GM12865 (cell line): ENCODE measurements at places on chromosomes 5 and 9.

- DNase-seq = no peak
Observed at GRCh38 chr5:74412066-74412465, 228.5 kb downstream of the ENC1 start.

DNA sequence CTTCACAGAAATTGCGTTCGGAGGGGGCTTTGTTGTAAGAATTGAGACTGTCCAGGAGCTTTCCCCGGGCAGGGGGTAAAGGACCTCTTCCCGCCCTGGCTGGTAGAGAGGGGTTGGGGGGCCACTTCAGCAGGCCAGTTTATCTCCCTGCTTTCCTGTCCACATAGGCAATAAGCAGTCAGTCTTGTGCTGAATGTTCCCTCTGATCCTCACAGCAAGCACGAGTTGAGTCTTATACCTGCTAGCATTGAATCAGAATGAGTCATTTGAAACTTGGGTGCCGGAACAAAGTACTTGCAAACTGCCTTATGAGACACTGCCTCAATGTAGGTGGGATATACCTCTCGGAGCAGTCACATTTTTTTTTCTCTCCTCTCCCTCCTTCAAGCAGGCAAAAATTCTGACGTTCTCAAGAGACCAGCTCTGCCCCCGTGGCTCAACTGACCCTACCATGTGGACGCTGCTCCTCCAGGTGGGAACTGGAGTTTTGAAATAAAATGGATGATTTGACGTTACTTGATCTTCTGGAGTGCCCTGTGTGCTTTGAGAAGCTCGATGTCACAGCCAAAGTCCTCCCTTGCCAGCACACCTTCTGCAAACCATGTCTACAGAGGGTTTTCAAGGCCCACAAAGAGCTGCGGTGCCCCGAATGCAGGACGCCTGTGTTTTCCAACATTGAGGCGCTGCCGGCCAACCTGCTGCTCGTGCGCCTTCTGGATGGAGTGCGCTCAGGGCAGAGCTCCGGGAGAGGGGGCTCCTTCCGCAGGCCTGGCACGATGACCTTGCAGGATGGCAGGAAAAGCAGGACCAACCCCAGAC lies 1.3 kb downstream of the SH3RF2 start:
- DNase-seq = peak; percentile 22

GRCh38 chr5:84568171-84568570 lies 183.5 kb upstream of the EDIL3 start:
- no peak for DNase-seq

- no peak for DNase-seq
Observed at GRCh38 chr9:95264954-95265615, 52.4 kb downstream of the FANCC start.

- no peak for DNase-seq
Observed at GRCh38 chr9:93994132-93994531, 39.0 kb upstream of the BARX1 start.

- peak; percentile 87 for DNase-seq
Observed at GRCh38 chr5:17217493-17218352, at the start of gene BASP1. BASP1 (plus strand) TSS chr5:17217631; CDS start chr5:17275217, 57,586 bp downstream.

DNA sequence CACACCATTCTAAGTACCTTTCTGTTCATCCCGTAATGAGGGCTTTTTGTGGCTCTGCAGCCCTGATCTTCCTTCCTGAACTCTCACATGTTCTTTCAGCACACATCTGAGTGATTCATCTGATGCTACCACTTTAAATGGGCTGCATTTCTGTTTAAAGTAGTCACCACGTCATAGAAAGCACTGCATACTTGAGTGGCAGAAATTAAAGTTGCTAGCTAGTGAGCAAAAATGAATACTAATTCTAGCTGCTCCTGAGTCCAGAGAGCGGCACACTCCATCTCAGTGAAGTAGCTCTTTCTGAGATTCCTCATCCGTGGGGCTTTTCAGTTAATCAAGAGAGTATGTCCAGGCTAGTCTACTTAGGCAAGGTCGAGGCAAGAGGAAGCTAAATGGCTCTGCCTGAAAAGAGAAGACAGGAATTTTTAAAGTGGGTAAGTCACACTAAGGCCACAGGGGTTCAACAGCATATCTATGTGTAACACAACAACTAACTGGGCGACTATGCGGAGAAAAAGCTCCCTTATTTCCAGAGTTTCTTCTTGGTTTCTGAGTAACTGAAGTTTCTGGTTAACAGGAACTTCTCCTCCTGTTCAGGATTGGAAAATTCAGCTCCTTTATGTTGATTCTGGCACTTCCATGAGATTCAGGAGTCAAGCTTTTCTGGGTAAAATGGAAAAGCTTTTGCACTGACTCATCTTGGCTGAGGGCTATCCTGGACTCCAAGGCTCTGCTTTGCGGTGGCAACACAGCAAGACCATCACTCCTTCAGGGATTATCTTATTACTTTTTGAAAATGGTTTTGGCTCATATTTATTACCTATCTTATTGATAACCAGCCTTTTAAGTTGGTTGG lies 109.5 kb downstream of the TAF11L14 start:
- no peak for DNase-seq

DNA sequence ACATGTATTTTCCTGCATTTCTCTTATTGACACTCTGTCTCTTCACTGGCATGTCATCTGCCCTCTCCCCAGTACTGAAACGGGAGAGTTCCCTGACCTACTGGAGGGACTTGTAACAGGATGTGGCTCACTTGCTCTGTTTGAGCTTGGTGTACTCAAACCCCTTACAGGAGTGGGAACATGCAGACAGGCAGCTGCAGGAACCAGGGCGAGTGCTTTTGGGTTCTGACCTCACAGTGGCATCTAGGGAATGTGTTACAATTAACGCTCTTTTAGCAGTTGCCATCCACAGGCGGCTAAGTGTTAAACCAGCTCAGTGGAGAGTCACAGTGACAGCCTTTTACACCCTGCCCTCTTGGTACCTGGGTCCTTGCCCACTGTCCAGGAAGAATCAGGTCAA lies 300.3 kb upstream of the GRAMD2B start:
- no peak for DNase-seq

DNA sequence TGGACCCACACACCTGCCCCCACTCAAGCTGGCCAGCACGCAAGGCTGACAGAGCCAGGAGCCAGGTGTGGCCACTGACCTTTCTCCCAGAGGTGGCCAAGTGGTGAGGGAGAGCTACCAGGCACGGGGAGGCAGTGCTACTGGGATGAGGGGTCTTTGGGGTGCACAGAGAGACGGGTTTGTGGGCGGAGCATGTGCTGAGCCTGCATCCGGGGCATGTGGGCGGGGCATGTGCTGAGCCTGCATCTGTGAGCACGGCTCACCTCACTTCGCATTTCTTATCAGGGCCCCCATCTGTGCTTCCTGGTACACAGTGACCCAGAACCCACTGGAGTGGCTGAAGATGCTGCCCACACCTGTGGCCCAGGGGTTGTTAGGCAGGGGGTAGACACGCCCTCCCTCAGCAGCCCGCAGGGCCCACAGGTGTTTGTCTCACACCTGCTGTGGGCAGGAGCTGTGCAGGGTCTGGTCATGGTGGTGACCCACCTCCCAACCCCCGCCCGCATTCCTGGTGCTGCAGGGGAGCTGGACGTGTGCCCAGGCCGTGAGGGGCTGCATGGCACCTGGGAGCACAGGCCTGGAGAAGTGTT lies 21.5 kb downstream of the CCDC187 start:
- no peak for DNase-seq

- DNase-seq = no peak
Observed at GRCh38 chr5:93909356-93909755, 168.0 kb upstream of the POU5F2 start.

DNA sequence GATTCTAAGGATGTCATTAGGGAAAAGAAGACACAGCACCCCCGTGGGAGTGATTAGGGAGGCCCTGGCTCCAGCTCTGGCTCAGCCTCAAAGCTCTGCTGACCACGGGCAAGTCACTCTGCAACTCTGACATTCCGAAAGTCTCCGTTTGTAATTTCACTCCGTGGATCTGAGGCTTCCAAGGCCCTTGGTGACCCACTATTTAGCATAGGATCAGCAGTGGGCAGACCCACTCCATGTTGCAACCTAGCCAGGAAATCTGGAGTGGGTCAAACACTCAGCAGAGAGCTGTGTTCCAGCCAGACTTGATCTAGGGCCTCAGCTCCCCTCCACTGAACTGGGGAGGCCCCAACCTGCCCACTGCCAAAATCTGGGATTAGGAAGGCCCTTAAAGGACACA lies 11.8 kb downstream of the PHF19 start:
- DNase-seq = no peak

DNA sequence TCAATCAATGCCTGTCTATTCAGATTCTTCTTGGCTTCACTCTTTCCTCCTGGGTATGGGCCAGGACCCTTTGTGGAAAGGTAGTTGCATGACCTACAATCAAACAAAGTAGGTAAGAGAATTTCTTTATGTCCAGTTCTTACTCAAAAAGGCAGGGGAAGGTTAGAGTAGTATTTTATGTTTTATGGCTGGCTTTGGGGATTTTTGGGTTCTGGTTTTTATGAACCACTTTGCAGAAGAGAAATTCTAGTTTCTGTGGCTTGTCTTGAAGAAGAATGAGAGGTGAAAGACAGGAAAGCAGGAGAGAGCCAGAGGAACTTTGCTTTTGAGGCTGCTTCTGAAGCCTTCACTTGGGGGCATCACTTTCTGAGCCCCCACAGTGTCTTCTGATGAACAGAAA lies 14.7 kb upstream of the CRHBP start:
- DNase-seq = peak; percentile 48

- DNase-seq = no peak
Observed at GRCh38 chr5:175516933-175517823, 38.8 kb downstream of the SFXN1 start.

DNA sequence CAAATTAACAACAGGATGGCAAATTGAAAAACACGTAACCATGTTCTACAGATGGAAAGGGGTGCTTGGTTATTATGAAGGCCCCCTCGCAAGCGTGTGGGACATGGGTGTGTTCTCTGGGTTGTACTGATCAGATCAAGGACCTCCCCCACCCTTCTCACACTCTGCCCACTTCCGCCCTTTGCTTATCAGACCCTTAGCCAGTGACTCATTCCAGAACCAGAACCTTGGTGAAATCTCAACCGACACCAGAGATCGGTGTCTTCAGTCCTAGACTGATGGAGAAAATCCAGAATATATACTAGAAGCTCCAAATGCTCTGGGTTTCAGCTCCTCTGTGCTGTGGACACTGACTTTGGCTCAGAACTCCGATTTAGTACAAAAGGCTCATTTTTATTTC lies 64.9 kb downstream of the PTTG1 start:
- DNase-seq = peak; percentile 75

DNA sequence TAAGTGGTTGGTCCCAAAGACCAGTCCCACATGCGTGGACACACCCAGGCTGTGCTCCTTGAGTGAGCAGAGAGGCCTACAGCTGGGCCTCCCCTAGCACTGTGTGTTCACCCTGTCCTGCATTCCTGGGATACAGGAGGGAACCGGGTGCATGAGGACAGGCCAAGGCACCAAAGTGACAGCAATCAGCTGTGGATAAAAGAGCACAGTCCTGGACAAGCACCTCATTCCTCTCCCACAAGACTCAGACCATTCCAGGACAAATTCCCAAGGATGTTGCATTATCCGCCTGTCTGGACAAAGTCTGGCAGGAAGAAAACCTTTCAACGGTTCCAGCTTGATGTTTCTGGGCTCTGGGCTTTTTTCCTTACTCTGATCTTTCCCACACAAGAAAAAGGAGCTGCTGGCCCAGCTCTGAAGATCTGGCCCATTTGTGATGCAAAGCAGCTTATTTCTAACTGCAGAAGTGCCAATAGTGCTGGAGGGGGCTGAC lies 273.2 kb downstream of the ENC1 start:
- no peak for DNase-seq

GRCh38 chr5:159915904-159916840 lies at the start of gene ADRA1B:
ADRA1B (plus strand) TSS chr5:159916482; CDS start chr5:159916906, 424 bp downstream.
- DNase-seq = peak; percentile 32

DNA sequence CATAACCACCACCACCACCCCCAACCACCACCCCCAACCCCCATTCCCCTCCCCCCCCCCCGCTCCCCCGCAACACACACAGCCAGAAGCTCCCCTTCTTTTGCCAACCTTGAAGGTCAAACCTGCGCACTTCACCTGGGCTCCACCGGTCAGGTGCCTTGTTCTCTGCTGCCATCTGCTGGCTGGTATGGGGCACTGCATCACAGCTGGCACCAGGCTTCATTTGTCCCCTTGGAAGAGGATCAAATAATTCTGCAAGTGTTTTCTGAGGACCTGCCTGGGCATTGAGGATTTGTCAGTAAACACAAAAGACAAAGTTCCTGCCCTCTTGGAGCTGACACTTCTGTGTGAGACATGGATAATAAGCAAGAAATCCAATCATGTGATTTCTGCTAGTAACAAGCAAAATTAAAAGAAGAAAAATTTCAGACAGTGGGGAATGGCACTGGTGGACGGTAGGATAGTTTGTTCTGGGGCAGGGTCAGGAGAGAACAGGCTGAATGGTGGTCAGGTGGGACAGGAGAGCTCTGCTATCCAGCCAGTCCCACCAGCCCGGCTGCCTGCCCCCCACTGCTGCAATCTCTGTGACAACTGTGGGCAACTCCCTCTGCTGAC lies 55.6 kb upstream of the LMX1B start:
- DNase-seq = peak; percentile 61

- DNase-seq = no peak
Observed at GRCh38 chr9:35689542-35690293, at the start of gene TPM2. TPM2 (minus strand) TSS chr9:35689925; CDS start chr9:35689817, 108 bp downstream.

- no peak for DNase-seq
Observed at GRCh38 chr9:30524311-30524710, 1860.1 kb upstream of the ACO1 start.

GRCh38 chr9:111094958-111095357 lies 56.7 kb upstream of the LPAR1 start:
- DNase-seq = no peak

DNA sequence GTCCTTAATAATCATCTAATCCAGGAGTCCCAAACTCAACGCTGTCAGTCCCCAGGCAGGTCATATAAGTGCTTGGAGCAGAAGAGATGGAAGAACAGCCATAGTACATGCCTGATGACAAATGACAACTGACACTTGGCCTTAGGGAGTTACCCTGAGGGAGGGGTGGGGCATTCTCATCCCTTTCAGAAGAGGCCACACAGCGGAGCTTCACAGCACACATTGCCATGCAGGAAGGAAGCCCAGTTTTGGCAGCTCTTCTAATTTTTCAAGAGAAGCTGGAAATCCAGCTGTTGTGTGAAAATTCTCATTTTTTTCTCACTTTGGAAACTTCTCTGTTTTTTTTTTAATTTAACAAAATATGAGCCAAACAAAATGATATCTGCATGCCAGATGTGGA lies 89.0 kb downstream of the ASTN2 start:
- DNase-seq = no peak

GRCh38 chr9:9536523-9536922 lies 1076.3 kb downstream of the PTPRD start:
- no peak for DNase-seq

GRCh38 chr5:179139936-179140235 lies 79.7 kb downstream of the ZNF354C start:
- DNase-seq = no peak

- no peak for DNase-seq
Observed at GRCh38 chr9:68733021-68733405, 28.0 kb downstream of the PIP5K1B start.

DNA sequence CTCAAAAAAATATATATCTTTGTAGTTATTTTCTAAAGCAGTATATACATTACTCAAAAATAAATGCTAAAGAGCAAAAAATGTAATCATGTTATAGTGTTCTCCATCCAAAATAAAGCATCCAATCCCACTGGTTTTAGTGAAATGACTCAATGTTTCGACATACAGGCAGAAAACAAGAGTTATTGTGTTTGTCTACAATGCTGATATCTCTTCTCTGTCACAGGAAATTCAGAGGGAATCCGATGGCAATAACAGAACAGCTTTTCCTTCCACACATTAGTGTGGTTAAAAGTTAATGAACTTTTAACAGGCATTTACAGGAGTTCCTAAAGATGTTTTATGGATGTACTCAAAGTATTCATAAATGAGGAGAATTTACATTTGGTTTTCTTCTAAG lies 12.0 kb downstream of the TTC33 start:
- DNase-seq = no peak
